ENCODE measurements at places on chromosomes 11 and 22.

DNA sequence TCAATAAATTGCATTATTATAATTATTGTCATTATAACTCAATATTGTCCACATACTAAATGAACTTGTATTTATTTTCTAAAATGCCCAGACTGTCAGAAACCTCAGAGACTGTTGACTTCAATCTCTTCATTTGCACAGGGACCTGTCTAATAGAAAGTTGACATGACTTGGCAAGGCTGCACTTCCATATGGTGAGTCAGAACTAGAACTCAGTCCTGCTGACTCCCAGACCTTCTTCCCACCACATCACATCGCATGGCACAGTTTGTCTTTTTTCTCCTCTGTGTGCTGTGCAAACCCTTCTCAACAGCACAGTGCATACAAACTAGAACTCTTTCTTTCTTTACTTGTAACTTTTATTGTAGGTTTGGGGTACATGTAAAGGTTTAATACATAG lies 215.1 kb upstream of the BLID start:
- DNase-seq = no peak

GRCh38 chr11:73998846-73999575 lies 9.9 kb downstream of the UCP3 start:
- no peak for DNase-seq

GRCh38 chr11:128375961-128376360 lies 211.4 kb downstream of the ETS1 start:
- DNase-seq = no peak

DNA sequence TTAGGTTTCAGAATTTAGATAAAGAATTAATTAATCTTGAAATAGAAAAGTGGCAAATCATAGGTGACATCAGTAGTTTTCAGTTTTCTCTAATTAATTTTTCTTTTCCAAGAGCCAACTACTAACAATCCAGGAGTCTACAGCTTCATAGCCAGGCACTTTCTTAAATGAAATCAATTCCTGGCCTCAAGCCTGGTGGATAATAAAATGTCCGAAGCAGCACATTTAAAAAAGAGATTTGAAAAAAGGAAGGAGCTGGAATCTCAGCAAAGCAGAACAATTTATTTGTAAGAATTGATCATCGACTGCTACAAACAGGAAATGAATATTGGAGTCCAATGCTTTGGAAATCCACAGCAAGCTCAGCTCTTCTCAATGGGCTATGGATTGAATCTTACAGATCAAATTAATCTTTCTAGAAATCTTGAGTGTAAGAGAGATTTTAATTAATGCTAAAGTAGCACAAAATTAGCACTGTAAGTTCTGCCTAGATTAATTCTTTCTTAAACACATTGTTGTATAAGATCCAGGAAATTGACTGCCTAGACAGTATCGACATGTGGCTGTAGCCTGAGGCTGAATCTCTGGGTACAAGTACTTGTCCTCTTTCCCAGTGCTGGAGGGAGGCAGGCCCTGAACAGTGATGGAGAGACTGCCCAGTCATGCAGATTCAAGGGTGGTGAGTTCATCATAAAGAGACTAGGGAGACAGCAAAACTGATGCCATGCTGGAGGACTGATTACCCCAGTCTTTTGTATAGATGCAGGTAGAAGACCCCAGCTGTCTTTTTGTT lies 167.8 kb upstream of the POU2AF2 start:
- DNase-seq = no peak

- no peak for DNase-seq
Measured at GRCh38 chr22:50737728-50738648, at the start of gene ACR. Gene ACR, plus strand, starts transcription at chr22:50738204. Its CDS starts 32 bp downstream, at chr22:50738236.

GRCh38 chr11:79414041-79414440 lies 26.8 kb downstream of the TENM4 start:
- DNase-seq = no peak

GRCh38 chr22:50303848-50304527 lies 3.5 kb downstream of the PLXNB2 start:
- DNase-seq = no peak

GRCh38 chr11:104991994-104992393 lies 23.6 kb upstream of the CASP4 start:
- no peak for DNase-seq

GRCh38 chr11:86888164-86889000 lies 66.8 kb downstream of the FZD4 start:
- DNase-seq = no peak

- DNase-seq = no peak
Measured at GRCh38 chr22:40258501-40258915, 80.8 kb downstream of the TNRC6B start.

- no peak for DNase-seq
Measured at GRCh38 chr22:17013396-17014100, 5.5 kb upstream of the GAB4 start.
